ENCODE measurements at places on chromosomes 5 and 9.
A peak's percentile ranks its signal among the peaks of the same experiment; 100 is the strongest.

DNA sequence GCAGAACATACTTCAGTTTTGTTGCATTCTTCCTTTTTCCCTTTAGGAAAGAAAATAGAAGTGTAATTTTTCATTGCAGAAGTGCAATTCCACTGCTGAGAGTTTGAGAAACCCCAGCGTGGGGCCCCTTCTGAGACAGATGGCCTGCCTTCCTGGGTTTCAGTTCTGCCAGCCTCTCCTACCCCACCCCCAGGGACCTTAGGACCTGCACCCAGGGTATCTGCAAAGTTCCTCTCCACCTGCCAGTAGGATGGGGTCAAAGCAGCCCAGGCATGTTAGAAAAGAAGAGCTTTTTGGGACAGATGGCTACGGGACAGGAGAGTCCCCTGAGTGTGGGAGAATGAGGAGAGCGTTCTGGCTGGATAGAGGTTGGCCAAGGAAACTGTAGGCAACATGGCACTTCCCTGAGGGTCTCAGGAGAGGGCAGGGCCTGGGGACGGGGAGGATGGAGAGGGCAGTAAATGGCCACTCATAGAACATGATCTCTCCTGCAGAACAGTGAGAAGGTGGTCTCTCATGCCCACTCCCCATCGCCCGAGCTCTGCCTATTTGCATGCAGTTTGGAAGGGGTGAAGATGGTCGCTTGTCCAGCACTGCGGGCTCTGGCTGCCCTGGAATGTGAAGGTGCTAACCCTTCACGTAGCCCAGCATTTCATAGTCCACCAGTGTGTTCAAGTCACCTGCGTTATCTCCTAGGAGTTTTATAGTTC lies at the start of gene TIFAB:
TSS of gene TIFAB (minus strand) at position 31 of the 710 bp plus-strand sequence. CDS start 2,412 bp downstream, outside the sequence.
- H3K4me1 ChIP-seq = no peaks in the 10 kb centered on the region
- H3K27ac ChIP-seq = no peak within 1 kb of the TSS
- H3K27me3 ChIP-seq = no peaks in the 10 kb centered on the region
- no peak for DNase-seq
- H3K36me3 ChIP-seq = no peaks in the 10 kb centered on the region

GRCh38 chr5:166992874-166993722 lies 1298.3 kb upstream of the WWC1 start:
- no peaks in the 10 kb centered on the region for H3K27me3 ChIP-seq
- no peaks in the 10 kb centered on the region for H3K4me1 ChIP-seq
- no peak for DNase-seq
- no peak overlapping the region for H3K4me3 ChIP-seq
- H3K36me3 ChIP-seq = no peaks in the 10 kb centered on the region

DNA sequence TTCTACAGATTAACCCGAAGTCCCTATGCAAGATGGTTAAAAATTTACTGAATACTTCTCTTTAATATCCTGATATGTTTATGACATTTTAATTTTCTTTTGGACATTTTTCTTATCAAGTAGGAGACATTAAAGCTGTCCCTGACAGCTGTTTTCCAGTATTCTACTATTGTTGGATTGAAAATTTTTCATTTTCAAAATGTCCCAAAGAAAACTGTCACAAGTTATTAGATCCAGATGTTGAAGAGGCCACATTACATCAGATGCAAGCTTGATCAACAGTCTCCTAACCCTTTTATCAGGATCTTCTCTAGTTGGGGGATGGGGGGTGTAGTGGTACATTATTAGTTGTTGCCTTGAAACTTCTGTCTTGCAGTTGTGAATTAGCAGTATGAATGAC lies 1402.7 kb upstream of the DMAC1 start:
- H3K27ac ChIP-seq = no peak overlapping the region
- H3K36me3 ChIP-seq = no peaks in the 10 kb centered on the region
- no peaks in the 10 kb centered on the region for H3K4me1 ChIP-seq
- H3K27me3 ChIP-seq = no peaks in the 10 kb centered on the region
- H3K4me3 ChIP-seq = no peak overlapping the region

DNA sequence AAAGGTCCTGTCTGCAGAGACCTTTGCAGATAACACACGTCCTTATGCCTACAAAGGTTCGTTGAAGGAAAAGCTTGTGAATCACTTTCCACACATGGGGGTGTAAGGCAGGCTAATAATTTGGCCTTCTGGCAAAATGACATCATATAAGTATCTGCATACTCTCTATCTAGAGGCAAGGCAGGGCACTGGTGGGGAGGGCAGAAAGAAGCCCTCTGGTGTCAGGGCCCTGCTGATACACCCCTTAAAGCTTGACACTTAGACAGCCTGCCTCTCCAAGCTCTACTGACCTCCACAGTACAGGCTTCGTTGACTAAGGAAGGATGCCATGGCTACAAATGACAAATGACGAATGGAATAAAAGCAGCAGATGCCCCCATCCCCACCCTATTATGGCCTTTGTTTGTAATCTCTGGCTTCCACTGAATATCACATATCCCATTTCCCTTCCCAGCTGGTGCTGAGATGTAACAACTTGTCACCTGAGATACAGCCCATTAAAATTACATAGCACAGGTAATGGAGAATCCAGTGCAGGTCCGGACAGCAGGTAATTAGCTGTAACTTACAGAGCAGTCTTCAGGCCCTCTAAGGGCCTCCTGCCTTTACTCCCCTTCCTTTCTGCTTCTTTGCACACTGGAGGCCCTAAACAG lies 76.9 kb upstream of the IFNK start:
- no peak for DNase-seq
- no peaks in the 10 kb centered on the region for H3K27me3 ChIP-seq
- H3K4me1 ChIP-seq = no peaks in the 10 kb centered on the region
- H3K27ac ChIP-seq = no peak overlapping the region
- no peak overlapping the region for H3K4me3 ChIP-seq
- no peaks in the 10 kb centered on the region for H3K36me3 ChIP-seq

DNA sequence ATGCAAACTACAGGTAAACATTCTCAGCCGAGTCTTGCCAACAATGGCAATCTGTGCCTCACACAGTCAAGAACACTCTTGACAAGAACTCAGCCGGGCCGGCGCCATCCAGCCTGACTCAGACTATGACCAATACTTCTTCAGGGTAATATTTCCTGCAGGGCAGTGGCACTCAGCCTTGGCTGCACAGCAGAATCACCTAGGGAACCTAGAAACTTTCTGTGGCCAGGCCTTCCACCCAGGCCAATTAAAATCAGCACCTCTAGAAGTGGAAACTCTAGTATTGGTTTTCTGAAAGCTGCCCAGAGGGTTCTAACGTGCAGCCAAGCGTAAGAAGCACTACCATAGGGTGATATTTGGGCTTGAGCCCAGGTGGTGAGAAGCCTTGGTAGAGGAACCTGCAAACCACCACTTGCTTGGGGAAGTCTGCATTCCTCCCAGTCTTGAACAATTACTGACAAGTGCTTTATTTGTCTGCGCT lies 120.6 kb downstream of the TTLL11 start:
- H3K27ac ChIP-seq = no peak overlapping the region
- H3K36me3 ChIP-seq = no peaks in the 10 kb centered on the region
- no peak for DNase-seq
- H3K4me1 ChIP-seq = no peaks in the 10 kb centered on the region
- no peak overlapping the region for H3K4me3 ChIP-seq
- no peaks in the 10 kb centered on the region for H3K27me3 ChIP-seq

DNA sequence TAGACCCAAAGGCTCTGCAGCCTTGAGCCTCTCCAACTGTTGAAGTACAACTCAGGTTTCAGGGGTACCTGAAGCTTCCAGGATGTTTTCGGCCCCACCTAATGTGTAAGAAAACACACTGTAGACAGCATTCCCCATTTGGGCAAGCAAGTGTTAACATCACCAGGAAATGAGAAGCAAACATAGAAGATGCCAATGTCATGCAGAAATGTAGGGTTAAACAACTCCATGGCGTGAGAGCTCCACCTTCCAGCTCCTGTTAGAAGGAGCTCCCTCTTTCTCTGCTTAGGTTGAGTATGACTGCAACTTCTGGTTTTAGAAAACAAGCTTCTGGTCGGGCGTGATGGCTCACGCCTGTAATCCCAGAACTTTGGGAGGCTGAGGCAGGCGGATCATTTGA lies 31.0 kb upstream of the DENND1A start:
- H3K36me3 ChIP-seq = no peaks in the 10 kb centered on the region
- H3K4me3 ChIP-seq = no peak overlapping the region
- no peaks in the 10 kb centered on the region for H3K27me3 ChIP-seq
- no peak for DNase-seq

- H3K27me3 ChIP-seq = no peaks in the 10 kb centered on the region
- no peak for DNase-seq
- no peaks in the 10 kb centered on the region for H3K4me1 ChIP-seq
- no peaks in the 10 kb centered on the region for H3K36me3 ChIP-seq
These were observed 269.8 kb downstream of the GADD45G start for GRCh38 chr9:89874351-89875321.

DNA sequence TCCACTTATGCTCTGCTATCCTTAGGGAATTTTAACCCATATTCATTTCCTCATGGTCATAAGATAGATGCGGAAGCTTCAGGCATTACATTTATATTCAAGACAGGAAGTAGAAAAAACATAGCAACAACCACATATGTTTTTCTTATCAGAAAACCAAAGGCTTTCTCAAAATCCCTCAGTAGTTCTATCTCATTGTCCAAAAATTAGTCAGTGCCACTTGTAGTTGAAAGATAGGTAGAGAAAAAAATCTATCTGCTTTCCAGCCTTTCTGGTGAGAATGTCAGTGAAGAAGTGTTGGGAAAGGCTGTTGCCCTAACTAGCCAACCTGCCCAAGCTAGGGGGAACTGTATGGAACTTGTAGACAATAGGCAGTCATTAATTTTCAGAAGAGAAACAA lies 23.5 kb upstream of the MOCS2 start:
- H3K27ac ChIP-seq = no peak overlapping the region
- H3K27me3 ChIP-seq = no peaks in the 10 kb centered on the region
- DNase-seq = no peak
- no peak overlapping the region for H3K4me3 ChIP-seq
- H3K4me1 ChIP-seq = no peaks in the 10 kb centered on the region

DNA sequence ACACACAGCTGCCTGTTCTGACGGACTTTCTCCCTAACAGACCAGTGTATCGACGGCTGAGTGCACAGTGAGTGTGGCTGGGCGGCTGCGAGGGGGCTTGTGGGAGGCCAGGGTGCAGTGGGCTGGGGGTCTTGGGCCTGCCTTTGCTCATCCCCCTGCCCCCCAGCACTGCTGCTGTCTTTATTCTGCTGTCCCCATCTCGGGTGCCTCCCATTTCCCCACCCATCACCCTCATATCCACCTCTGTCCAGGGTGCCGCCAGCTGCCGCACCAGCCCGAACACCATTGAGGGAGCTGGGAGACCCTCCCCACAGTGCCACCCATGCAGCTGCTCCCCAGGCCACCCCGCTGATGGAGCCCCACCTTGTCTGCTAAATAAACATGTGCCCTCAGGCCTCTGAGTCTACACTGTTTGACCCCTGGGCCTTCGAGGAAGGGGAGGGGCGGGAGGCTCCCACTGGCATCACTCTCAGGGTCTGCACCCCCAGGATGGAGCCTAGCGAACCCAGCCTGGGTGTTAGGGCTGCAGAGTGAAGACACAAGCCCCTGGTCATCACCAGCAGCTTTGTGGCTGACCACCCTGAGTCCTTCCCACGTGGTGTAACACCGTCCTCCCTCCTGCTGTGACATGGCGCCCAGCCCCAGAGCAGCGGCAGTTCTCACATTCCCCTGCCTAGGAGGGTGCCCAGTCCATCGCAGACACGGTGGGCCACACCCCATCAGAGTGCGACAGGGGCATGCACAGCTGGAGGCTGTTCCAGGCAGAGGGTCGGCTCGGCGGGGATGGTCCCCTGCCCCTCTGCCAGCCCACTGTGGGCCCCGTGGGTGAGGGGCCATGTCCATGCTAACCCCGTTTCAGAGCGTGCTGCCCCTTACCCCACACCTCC lies 4.0 kb downstream of the LCN2 start:
- H3K27ac ChIP-seq = no peak overlapping the region
- no peaks in the 10 kb centered on the region for H3K36me3 ChIP-seq
- H3K27me3 ChIP-seq = no peaks in the 10 kb centered on the region
- no peak overlapping the region for H3K4me3 ChIP-seq
- no peak for DNase-seq

GRCh38 chr5:1468247-1468612 lies 23.0 kb upstream of the SLC6A3 start:
- H3K36me3 ChIP-seq = no peaks in the 10 kb centered on the region
- no peaks in the 10 kb centered on the region for H3K4me1 ChIP-seq
- DNase-seq = peak; percentile 31
- no peaks in the 10 kb centered on the region for H3K27me3 ChIP-seq

DNA sequence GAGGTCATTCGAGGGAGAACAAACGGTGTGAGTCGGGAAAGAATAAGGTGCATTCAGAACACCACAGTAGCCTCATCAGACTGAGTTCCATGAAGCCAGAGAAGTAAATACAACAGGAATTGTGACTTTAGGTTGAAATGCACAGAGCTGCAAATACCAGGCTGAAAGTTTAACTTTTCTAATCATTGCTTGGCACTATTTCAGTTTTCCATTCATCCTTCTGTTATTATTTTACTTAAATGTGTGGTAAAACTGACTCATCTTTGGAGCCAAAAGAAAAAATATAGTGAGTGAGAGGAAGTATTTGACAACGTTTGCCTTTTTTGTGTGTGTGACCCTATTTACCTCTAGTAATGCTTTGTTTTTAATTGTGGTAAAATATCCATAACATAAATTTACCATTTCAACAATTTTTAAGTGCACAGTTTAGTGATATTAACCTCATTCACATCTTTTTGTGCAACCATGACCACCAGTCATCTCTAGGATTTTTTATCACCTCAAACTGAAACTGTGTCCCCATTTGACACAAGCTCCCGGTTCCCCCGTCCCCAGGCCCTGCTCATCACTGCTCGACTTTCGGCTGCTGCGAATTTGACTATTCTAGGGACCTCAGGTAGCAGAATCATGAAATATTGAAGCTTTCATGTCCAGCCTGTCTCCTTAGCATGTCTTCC lies 166.8 kb downstream of the HSD17B3 start:
- no peak overlapping the region for H3K27ac ChIP-seq
- no peak overlapping the region for H3K4me3 ChIP-seq
- no peak for DNase-seq

- H3K4me3 ChIP-seq = no peak overlapping the region
- no peaks in the 10 kb centered on the region for H3K36me3 ChIP-seq
- H3K27me3 ChIP-seq = no peaks in the 10 kb centered on the region
- H3K27ac ChIP-seq = no peak overlapping the region
- DNase-seq = no peak
- no peaks in the 10 kb centered on the region for H3K4me1 ChIP-seq
These were observed 190.2 kb downstream of the SLC12A2 start for GRCh38 chr5:128273736-128274135.

DNA sequence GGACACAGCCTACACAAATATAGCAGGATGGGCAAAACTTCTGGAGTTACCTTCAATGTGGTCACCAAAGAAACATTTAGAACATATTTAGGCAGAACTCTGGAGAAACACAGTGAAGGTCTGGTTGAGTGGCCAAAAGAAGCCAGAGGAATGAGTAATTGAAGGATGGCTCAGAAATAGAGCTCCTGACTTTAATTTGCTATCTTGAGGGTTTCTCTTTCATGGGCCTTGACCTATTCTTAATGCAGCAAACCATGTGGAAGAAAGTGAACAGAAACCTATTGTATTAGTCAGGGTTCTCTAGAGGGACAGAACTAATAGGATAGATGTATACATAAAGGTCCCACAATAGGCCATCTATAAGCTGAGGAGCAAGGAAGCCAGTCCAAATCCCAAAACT lies 650.5 kb downstream of the ACTL7B start:
- no peak overlapping the region for H3K4me3 ChIP-seq
- H3K4me1 ChIP-seq = no peaks in the 10 kb centered on the region
- H3K36me3 ChIP-seq = no peaks in the 10 kb centered on the region
- H3K27me3 ChIP-seq = no peaks in the 10 kb centered on the region
- no peak for DNase-seq
